ENCODE measurements at places on chromosomes 12 and 14. TPM values are rescaled to one million over a fixed set of nuclear protein-coding genes. Genes with fewer than 3 reads are reported as not detected.

The VRTN gene
- not detected for total RNA-seq

The LTB4R2 gene
- 3.9 TPM for total RNA-seq

The FIGNL2 gene
- 0.32 TPM for total RNA-seq

The TMPRSS12 gene
- total RNA-seq: not detected

The IGF1 gene
- under 0.01 TPM for total RNA-seq
